ENCODE measurements at places on chromosomes 1 and 21.

DNA sequence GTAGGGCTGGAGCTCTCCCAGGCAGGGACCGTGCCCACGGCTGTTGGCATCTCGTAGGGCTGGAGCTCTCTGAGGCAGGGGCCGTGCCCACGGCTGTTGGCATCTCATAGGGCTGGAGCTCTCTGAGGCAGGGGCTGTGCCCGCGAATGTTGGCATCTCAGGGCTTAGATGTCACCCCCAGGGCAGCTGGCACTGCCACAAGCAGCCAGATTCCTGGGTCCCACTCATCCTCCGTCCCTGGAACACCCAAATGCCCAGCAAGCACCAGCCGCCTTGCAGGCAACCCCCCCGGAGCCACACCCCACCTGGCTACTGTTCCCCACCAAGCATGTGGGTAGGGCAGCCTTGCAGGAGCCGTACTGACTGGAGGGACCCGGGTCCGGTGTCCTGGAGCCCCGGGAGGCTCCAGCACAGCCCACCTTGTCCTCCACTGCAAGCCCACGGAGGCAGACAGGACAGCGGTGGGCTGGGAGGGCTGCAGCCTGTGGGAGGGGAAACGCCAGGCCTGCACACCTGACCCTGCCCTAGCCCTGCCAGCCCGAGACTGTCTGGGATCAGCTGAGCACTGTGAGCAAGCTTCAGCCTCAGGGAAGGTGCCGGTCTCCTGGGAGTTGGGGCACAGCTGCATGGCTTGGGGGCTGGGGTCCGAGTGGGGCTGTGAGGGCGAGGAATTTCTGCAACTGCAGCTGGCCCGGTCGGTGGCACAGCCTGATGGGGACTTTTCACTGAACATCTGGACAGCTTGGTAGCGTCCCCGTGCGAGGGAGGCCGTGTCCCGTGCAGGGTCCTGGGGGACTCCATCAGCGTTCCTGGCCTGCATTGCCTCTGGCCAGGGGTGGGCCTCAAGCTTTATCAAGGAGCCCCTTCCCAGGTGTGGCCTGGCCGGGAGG is 53.6 kb downstream of the COL18A1 start:
- DNase-seq: no peak

- peak; percentile 80 for DNase-seq
Observed at GRCh38 chr1:93681101-93681988, at the start of gene BCAR3. Gene BCAR3 (minus strand): TSS chr1:93681837. CDS start chr1:93674930, 6,907 bp downstream.

GRCh38 chr1:209363112-209363511 is 220.4 kb upstream of the CAMK1G start:
- no peak for DNase-seq

GRCh38 chr21:36427502-36427901 is 42.3 kb downstream of the CHAF1B start:
- DNase-seq: no peak

DNA sequence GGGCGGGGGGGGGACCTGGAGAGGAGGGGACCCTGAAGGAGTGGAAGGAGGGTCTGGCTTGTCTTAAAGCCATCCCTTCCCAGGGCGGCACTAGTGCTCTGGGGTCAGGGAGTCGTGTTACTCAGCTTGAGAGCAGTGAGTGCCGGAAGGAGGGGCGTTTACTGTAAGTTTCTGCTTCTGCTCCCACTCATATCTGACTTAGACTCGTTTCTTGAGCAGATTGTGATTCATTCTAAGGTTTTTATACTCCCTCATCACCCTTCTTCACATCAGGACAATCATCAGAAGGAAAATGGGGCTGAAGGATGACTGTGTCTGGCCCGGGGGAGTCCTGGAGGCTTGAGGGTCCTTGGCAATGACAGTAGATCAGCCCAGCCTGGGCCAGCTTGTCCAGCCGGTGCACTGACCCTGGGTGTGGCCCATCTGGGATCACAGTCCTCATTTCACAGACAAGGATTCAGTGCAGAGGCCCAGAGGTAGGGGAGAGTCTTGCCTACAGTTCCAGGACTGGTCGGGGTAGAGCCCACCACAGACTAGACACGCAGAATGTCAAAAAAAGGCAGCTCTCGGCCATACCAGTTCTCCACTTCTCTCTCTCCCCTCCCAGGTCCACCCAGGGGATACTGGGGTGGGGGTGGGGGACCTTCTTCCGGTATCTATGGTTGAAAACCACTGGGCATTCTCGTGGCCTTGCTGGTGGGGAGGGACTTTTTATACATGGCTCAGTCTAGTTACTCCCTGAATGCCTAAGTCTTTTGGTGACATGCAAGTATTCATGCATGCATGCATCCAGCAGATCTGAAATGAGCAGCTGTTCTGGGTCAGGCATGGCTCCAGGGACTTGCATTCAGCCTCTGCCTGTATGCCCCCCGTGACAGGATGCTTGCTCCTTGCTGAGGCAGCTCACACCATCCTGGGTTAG is 5.1 kb downstream of the TNFRSF8 start:
- DNase-seq: peak; percentile 74

- DNase-seq: peak; percentile 48
Observed at GRCh38 chr1:107782217-107782845, 182.6 kb downstream of the VAV3 start.

- peak; percentile 33 for DNase-seq
Observed at GRCh38 chr1:200131551-200132125, 104.1 kb downstream of the NR5A2 start.

GRCh38 chr1:227740401-227740960 is 5.2 kb downstream of the SNAP47 start:
- no peak for DNase-seq
